H4 (cell line): ENCODE measurements at places on chromosomes 3 and 15. TPM values are rescaled to one million over a fixed set of nuclear protein-coding genes. Genes with fewer than 3 reads are reported as not detected.

GUCA1C gene
- total RNA-seq, result not detected in 2 replicates

GRCh38 chr15:76974456-76975036 is 20.4 kb upstream of the PSTPIP1 start:
- DNase-seq, result no peak

PARP16 gene
- total RNA-seq, result 5.1 and 7.7 TPM in 2 replicates

DNA sequence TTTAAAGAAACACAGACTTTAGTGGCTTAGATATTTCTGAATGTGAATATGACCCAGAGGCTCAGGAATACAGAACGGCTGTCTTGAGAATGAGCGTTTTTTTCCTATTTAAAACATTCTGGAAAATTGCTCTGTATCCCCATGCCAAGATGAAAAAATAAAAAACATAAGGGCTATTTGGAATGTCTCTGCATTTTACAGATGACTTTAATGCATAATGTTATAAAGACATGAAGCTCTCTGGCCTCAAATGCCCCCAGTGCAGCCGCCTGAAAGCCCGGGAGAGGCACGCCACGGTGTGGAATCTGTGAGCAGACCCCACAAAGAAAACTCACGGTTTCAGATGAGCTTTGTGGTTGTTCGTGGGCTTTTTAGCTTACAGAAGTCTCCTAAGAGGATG is 322.5 kb upstream of the ICE2 start:
- DNase-seq, result no peak

FLNB gene
- total RNA-seq, result 47.2 and 57.1 TPM in 2 replicates

DNA sequence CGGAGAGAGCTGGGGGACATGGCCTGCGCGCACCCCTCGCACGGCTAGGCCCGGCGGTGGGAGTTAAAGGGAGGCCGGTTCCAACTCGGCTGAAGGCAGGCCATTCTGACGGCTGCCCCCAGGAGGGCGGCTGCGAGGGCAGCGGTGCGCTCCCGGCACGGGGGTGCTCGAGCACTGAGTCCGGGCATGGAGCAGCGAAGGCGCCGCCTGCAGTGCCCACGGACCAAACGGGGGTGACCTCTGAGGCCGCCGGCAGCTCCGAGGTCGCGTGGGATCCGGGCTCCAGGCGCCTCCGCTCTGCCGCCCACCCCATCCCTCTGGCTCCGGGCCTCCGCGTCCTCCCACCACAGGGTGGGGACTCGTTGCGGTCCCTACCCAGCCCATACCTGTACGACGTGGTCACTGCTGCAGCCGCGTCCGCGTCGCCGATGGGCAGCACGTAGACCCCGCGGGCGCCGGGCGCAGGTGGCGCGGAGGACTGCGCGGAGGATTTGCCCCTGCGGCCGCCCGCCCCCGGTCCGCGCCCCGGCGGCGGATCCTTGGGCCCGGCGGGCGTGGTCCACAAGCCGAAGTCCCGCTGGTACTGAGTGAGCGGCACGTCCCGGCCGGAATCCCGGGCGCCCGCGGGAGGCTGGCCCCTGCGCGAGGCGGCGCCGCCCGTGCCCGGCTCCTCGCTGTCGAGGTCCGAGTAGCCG is 469 bp downstream of the MAP6D1 start:
- no peak for DNase-seq
